ENCODE measurements at places on chromosomes 2 and 18.

- DNase-seq = no peak
Observed at GRCh38 chr18:43650426-43650825, 373.1 kb upstream of the SYT4 start.

DNA sequence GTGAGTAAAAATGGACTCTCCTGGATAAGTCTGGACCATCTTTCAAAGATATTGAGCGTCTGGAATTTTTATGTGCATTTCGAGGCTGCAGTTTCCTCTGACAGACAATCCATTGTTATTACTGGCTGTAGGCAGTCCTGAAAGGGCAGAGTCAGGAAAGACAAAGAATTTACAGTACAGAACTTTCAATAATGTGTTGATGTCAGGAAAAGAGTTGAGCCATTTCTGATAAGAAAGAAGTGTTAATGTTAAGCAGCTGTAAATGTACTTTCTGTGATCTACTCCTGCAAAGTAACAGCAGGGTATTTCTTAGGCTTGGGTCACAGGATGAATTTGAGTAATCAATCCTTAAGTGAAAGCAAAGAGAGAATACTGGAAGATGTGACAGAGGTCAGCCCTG, 29.8 kb downstream of the TSPYL6 start:
- DNase-seq = no peak

DNA sequence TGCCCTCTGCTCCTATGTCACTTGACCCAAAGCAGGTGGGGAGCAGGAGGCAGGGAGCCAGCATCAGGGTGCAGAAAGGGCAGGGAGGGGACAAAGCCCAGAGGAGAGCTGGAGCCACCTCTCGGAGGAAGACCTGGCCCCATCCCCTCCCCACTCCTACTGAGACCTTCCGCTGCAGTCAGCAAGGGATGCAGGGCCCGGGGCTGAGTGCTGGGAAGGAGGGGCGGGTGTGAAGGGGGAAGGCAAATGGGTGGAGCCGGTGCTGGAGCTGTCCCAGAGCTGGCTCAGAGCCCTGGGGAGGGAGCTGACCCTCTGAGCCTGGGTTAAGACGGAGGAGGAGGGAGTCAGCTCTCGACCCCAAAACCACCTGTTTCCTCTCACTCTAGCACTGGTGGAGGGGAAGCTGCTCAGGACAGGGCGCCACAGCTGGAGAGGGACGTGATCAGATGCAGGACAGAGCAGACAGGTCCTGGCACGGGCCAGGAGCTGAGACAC, 33.8 kb downstream of the HS1BP3 start:
- DNase-seq = no peak

DNA sequence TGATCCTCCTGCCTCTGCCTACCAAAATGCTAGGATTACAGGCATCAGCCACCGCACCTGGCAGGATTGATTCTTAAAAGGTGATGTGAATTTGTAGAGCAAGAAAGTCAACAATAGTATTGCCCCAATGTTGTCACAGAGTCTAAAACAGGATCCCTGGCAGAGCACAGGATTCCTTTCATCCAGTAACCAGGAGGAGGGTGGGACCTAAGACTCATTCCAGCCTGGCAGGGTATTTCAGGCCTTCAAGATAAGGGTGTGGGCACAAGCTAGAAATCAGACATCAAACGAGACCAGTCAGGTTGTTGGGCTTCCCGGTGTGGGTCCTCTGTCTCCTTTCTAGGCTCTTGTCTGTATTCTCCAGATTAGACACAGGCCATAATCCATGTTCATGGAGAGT, 511.4 kb downstream of the BCL11A start:
- no peak for DNase-seq

DNA sequence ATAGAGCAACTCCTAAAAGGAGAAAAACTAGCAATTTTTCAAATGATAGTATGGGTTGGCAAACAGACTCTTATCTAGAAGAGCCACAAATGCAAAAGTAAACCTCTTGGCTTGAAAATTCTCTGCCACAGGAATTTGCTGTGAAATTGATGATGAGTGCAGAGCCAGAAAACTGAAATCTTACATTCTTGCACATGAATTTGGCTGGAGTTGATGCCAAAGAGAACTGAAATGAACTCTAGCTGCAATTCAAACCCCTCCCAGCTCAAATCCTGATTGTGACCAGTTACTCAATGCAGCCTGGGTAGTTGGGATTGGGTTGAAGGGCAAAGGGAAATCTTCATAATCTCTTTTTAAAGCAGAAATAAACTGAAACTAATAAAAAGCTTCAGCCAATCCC, 266.6 kb downstream of the PDE11A start:
- DNase-seq = no peak
